ENCODE measurements at places on chromosomes 3 and 15. TPM values are rescaled to one million over a fixed set of nuclear protein-coding genes. Genes with fewer than 3 reads are reported as not detected.

DNA sequence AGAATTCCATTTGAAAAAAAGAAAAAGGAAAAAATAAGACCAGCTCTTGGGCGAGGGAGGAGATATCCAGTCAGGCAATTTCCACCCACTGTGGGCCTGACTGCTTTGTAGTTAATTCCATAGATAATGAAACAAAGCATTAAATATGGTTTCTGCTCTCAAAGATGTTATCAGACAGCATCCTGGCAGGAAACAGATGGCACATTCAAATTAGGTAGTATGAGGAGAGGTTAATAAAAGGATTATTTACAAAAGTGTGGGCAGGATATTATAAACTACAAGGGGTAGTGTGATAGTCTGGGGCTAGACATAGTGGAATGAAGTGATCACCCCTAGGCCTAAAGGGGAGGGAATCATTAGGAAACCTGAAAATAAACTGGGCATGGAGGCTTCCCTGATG, 193.2 kb downstream of the CLSTN2 start:
- no peak overlapping the region for H3K27ac ChIP-seq
- H3K36me3 ChIP-seq, result no peaks in the 10 kb centered on the region

DNA sequence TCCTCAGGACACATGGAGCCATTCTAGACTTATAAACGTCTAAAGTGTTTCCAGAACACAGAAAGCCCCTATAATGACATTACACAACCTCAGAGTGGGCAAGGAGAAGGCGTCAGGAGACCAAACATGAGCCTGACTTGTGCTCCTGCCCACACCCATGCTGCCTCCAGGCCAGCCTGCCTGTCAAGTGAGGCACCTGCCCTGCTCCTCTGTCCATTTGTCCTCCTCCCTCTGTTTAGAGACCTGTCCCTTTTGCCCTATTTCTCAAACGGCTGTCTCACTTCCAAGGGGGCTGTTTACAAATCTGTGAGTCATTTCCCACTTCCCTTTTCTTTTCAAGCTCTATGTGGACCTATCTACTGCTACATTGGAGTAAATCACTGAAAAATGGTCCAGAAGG, 21.0 kb downstream of the ZDHHC3 start:
- no peaks in the 10 kb centered on the region for H3K4me1 ChIP-seq
- H3K36me3 ChIP-seq, result no peaks in the 10 kb centered on the region
- no peaks in the 10 kb centered on the region for H3K27me3 ChIP-seq

- peaks cover 2% of the 10 kb centered on the region for H3K36me3 ChIP-seq
- no peaks in the 10 kb centered on the region for H3K27me3 ChIP-seq
- H3K27ac ChIP-seq, result no peak overlapping the region
- no peaks in the 10 kb centered on the region for H3K4me1 ChIP-seq
These were observed 82.0 kb downstream of the NR2E3 start for GRCh38 chr15:71892335-71892734.

GRCh38 chr3:112482675-112483074, 16.6 kb downstream of the BTLA start:
- no peaks in the 10 kb centered on the region for H3K4me1 ChIP-seq
- no peaks in the 10 kb centered on the region for H3K27me3 ChIP-seq

EPHB1 gene
- 20.8 TPM for polyA plus RNA-seq

DNA sequence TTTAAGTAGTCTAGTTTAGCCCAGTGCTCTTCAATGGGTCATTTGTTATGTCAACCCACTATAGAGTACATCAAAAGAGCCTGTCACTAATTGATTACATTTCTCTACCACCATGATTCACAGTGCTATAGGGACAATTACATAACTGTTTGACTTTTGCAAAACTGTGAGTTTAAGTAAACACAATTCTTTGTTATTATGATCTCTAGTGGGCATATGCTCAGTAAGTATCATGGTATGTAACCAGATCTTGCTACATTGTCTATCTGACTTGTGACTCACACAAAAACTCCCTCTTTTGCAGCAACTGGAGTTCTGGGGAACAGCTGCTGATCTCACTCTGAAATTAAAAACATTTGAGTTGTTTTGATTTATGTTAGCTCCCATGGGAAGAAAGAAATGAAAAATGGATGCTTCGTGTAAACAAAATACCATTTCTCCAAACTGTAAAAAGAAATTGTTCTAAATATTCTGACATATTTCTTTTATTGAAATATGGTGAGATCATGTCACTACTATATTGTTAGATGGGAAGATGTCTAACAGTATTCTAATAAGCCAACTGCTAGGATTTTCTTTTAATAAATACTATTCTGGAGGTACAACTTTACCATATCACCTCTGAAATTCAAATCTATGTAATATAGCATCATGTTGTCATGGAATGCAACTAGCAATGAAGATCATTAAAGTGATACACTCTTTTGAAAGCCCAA, 470.4 kb downstream of the ROBO1 start:
- no peak overlapping the region for H3K27ac ChIP-seq
- no peak overlapping the region for H3K4me3 ChIP-seq
- H3K36me3 ChIP-seq, result no peaks in the 10 kb centered on the region
- H3K27me3 ChIP-seq, result no peaks in the 10 kb centered on the region

GRCh38 chr15:80898040-80898439, 91.6 kb downstream of the MESD start:
- no peaks in the 10 kb centered on the region for H3K36me3 ChIP-seq
- peaks cover 23% of the 10 kb centered on the region for H3K4me1 ChIP-seq
- DNase-seq, result no peak

SUMF1 gene
- polyA plus RNA-seq, result 18.8 TPM

RNU5B-1 gene
- not detected for polyA plus RNA-seq

DNA sequence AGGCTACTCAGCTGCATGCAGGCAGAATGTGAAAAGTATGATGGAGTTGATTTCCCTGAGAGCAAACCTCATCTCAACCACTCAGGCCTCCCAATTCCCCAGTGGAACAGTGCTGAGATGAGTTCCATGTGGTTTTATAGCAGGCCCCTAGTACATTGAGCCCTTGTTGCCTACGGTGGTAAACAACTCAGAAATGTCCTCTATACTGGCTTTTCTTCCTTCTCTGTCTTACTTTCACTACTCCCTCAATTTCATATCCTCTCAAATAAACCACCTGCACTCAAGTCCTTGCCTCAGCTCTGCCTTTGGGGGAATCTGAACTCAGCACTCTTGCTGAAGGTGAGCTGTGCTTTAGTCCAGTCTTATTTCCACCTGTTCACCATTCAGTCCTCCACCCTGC, 399.9 kb downstream of the PDCD6IP start:
- no peak overlapping the region for H3K27ac ChIP-seq
- H3K4me3 ChIP-seq, result no peak overlapping the region
- H3K36me3 ChIP-seq, result no peaks in the 10 kb centered on the region
- H3K4me1 ChIP-seq, result no peaks in the 10 kb centered on the region
- H3K27me3 ChIP-seq, result no peaks in the 10 kb centered on the region
- DNase-seq, result no peak

EXD1 gene
- 47.0 TPM for polyA plus RNA-seq

GRCh38 chr3:134680796-134681521, 30.1 kb upstream of the KY start:
- no peak for DNase-seq
- peaks cover 8% of the 10 kb centered on the region for H3K4me1 ChIP-seq
- H3K36me3 ChIP-seq, result no peaks in the 10 kb centered on the region
- H3K27me3 ChIP-seq, result no peaks in the 10 kb centered on the region
- H3K4me3 ChIP-seq, result no peak overlapping the region

DNA sequence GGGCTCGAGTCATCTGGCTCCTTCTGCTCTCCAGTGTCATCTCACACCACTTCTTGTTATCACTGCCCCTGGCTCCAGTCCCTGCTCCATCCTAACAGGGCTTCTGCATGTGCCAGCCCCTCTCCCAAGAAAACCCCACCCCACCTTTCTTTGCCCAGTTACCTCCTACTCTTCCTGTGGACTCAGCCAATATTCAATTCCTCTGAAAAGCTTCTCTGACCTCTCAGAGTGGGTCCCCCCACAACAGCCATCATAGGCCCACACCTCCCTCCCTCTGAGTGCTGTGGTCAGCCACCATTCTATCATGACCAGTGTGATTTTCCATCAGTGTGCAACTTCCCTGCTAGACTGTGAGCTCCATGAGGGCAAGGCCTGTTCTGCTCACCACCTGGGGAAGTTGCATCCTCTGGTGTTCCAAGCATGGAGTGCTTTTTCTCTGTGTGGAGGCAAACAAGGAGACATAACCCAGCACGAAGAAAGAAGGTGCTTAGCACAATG, 71.6 kb downstream of the ADCY5 start:
- H3K4me1 ChIP-seq, result peaks cover 37% of the 10 kb centered on the region
- no peak for DNase-seq
- H3K27me3 ChIP-seq, result no peaks in the 10 kb centered on the region
- no peak overlapping the region for H3K4me3 ChIP-seq
- H3K27ac ChIP-seq, result peak overlapping the region; percentile 64

DNA sequence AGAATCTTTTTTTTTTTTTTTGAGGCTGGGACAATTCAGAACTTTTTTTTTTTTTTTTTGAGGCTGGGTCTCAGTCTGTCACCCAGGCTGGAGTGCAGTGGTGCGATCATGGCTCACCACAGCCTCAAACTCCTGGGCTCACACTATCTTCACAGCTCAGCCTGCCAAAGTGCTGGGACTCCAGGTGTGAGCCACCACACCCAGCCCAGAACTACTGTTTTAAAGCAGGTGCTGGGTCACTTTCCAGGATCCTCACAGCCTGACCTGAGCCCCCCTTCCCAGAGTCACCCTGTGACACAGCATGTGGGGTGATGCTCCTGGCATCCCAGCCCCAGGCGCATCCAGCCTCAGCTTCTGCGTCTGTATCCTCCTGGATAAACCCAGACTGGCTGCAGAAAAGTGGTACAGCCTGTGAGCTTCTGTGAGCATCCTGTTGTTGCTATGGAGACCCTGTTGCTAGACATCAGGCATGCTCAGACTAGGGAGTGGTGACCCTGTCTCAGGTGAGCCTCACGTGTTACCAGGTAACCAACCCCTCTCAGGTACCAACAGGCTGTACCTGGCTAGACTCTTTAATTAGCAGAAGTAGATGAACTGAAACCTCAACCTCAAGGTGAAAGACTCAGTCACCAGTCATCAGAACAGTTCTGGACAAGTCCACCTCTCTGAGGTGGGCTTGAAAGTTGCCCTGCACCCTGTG, 15.0 kb downstream of the KLF13 start:
- no peaks in the 10 kb centered on the region for H3K36me3 ChIP-seq
- no peak overlapping the region for H3K27ac ChIP-seq
- no peak for DNase-seq
- no peak overlapping the region for H3K4me3 ChIP-seq
- H3K27me3 ChIP-seq, result no peaks in the 10 kb centered on the region

CPB1 gene
- 2.3 TPM for polyA plus RNA-seq

GRCh38 chr3:16910207-16910606, 25.5 kb downstream of the PLCL2 start:
- no peak overlapping the region for H3K27ac ChIP-seq
- H3K36me3 ChIP-seq, result no peaks in the 10 kb centered on the region
- peaks cover 11% of the 10 kb centered on the region for H3K4me1 ChIP-seq
- H3K4me3 ChIP-seq, result no peak overlapping the region
- DNase-seq, result no peak

GRCh38 chr15:62758126-62758951, 284.2 kb upstream of the TPM1 start:
- H3K27ac ChIP-seq, result no peak overlapping the region
- H3K4me3 ChIP-seq, result no peak overlapping the region
- peaks cover 6% of the 10 kb centered on the region for H3K4me1 ChIP-seq
- DNase-seq, result peak; percentile 20
- H3K36me3 ChIP-seq, result no peaks in the 10 kb centered on the region

GOLGA6L10 gene
- 12.8 TPM for polyA plus RNA-seq

NAALADL2 gene
- polyA plus RNA-seq, result 5.4 TPM

NR2C2 gene
- 52.6 TPM for polyA plus RNA-seq

RHOV gene
- 0.91 TPM for polyA plus RNA-seq

CLEC3B gene
- 198 TPM for polyA plus RNA-seq

ANKRD63 gene
- not detected for polyA plus RNA-seq

DNA sequence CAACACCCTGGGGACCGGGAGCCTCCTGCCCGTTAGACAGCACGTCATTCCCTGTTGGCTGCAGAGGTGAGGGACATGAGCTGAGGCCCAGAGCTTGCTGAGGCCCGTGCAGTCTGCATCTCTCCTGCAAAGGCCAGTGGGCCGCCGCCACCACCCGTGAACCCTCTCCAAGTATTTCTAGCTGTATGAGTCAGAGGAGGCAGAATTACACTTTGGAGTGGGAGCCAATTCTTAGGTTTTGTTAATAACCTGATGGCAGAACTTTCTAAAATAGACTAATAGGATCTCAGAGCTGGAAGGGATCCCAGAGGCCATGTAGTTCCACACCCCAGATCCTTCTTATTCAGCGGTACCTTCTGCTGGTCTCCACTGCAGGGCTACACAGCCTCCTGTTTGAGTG, 335.2 kb upstream of the CTDSPL start:
- DNase-seq, result peak; percentile 64
- H3K4me1 ChIP-seq, result no peaks in the 10 kb centered on the region
- H3K27me3 ChIP-seq, result no peaks in the 10 kb centered on the region
- H3K27ac ChIP-seq, result no peak overlapping the region
- no peak overlapping the region for H3K4me3 ChIP-seq

GRCh38 chr15:23648920-23649515, 1.4 kb upstream of the MAGEL2 start:
- peak; percentile 79 for DNase-seq
- H3K27ac ChIP-seq, result no peak overlapping the region
- H3K4me3 ChIP-seq, result no peak overlapping the region
- H3K4me1 ChIP-seq, result no peaks in the 10 kb centered on the region

AGBL1 gene
- 0.70 TPM for polyA plus RNA-seq

CD96 gene
- 1.5 TPM for polyA plus RNA-seq

DNA sequence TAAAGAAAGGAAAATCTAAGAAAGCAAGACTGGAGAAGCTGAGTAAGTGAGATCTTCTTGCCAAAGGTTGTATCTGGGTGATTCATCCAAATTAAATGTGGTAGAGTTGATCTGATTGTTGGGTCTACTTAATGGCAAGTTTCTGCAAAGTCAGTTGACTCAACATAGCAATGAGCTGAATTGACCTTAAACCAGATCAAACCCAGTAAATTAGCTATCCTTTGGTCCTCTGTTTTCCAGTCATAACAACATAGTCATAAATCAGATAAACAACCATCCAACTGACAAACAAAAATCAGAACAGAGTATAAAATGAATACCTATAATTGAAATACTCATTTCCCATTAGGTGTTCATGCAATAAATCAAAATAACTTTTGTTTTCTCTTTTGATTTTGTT, 142.6 kb upstream of the CFAP20DC start:
- no peak overlapping the region for H3K27ac ChIP-seq
- H3K4me1 ChIP-seq, result no peaks in the 10 kb centered on the region
- no peak for DNase-seq
- H3K36me3 ChIP-seq, result no peaks in the 10 kb centered on the region

GRCh38 chr3:13231781-13232666, 158.8 kb upstream of the IQSEC1 start:
- H3K27ac ChIP-seq, result no peak overlapping the region
- no peaks in the 10 kb centered on the region for H3K27me3 ChIP-seq
- H3K36me3 ChIP-seq, result no peaks in the 10 kb centered on the region
- H3K4me1 ChIP-seq, result peaks cover 7% of the 10 kb centered on the region
- DNase-seq, result no peak
- H3K4me3 ChIP-seq, result no peak overlapping the region

Measured in testis (tissue), 5 donors.